ENCODE measurements at places on chromosomes 6 and 20. TPM values are rescaled to one million over a fixed set of nuclear protein-coding genes. Genes with fewer than 3 reads are reported as not detected.

DNA sequence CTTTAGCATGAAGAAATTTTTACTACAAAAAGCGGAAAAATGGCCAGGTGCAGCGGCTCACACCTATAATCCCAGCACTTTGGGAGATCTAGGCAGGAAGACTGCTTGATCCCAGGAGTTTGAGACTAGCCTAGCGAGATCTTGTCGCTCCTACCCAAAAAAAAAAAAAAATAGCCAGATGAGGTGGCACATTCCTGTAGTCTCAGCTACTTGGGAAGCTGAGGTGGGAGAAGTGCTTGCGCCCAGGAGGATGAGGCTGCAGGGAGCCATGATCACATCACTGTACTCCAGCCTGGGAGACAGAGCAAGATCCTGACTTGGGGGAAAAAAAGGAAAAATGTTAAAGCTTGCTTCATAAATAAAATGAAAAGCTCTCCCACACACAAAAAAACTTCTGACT, 14.5 kb downstream of the NUDT3 start:
- H3K27me3 ChIP-seq, result no peaks in the 10 kb centered on the region
- no peak overlapping the region for H3K4me3 ChIP-seq
- H3K27ac ChIP-seq, result no peak overlapping the region
- no peak for DNase-seq
- H3K4me1 ChIP-seq, result peaks cover 10% of the 10 kb centered on the region

GRCh38 chr6:20900389-20901160, 366.3 kb downstream of the CDKAL1 start:
- H3K4me1 ChIP-seq, result no peaks in the 10 kb centered on the region
- no peak for DNase-seq
- H3K27ac ChIP-seq, result no peak overlapping the region
- H3K27me3 ChIP-seq, result no peaks in the 10 kb centered on the region
- H3K36me3 ChIP-seq, result no peaks in the 10 kb centered on the region

- H3K27me3 ChIP-seq, result no peaks in the 10 kb centered on the region
- H3K27ac ChIP-seq, result peak overlapping the region; percentile 75
- peaks cover 37% of the 10 kb centered on the region for H3K4me1 ChIP-seq
Measured at GRCh38 chr6:136740050-136740974, 52.0 kb downstream of the MAP3K5 start.

Gene PABPC1L
- total RNA-seq, result 46.4 TPM

Gene CHMP4B
- 86.6 TPM for total RNA-seq
